A549 treated with RU486 at 1 μM for 4 hours (cell line): ENCODE measurements at places on chromosomes 11 and 22. TPM values are rescaled to one million over a fixed set of nuclear protein-coding genes. Genes with fewer than 3 reads are reported as not detected.

The OR52W1 gene
- total RNA-seq: not detected in 5 replicates

The MAFF gene
- 13.7 to 18.9 TPM (median 15.8 TPM) in 5 replicates for total RNA-seq

The ACTN3 gene
- 0.06 TPM in 1 of 5 replicates, not detected in the others for total RNA-seq

The IFITM10 gene
- 1.0 to 1.4 TPM (median 1.1 TPM) in 5 replicates for total RNA-seq

The ISX gene
- not detected in 5 replicates for total RNA-seq

The CD3D gene
- total RNA-seq: 0.64 TPM in 1 of 5 replicates, not detected in the others

The KRTAP5-7 gene
- total RNA-seq: not detected in 5 replicates

The MMP11 gene
- 0.17 to 0.42 TPM (median 0.33 TPM) in 4 of 5 replicates, not detected in the other for total RNA-seq

The GNG3 gene
- total RNA-seq: not detected in 5 replicates

The OR56A5 gene
- total RNA-seq: not detected in 5 replicates

The SLC1A2 gene
- 0.05 to 0.35 TPM (median 0.10 TPM) in 4 of 5 replicates, not detected in the other for total RNA-seq

The TP53I11 gene
- total RNA-seq: 31.9 to 50.5 TPM (median 41.7 TPM) in 5 replicates

The PHF21B gene
- 0.71 to 1.4 TPM (median 0.89 TPM) in 5 replicates for total RNA-seq

The ACR gene
- total RNA-seq: 0.25 TPM in 1 of 5 replicates, not detected in the others

The CNGA4 gene
- total RNA-seq: 0.07 to 0.19 TPM (median 0.09 TPM) in 3 of 5 replicates, not detected in the others

The TBC1D22A gene
- total RNA-seq: 9.3 to 10.3 TPM (median 9.9 TPM) in 5 replicates

The C11orf21 gene
- total RNA-seq: not detected in 5 replicates

The OR52I2 gene
- total RNA-seq: not detected in 5 replicates

The MYBPC3 gene
- total RNA-seq: 0.06 to 0.13 TPM (median 0.08 TPM) in 5 replicates

The RAPSN gene
- total RNA-seq: 0.07 TPM in 1 of 5 replicates, not detected in the others

The OR4S2 gene
- total RNA-seq: not detected in 5 replicates

The DERL3 gene
- total RNA-seq: 0.36 to 1.3 TPM (median 0.61 TPM) in 5 replicates

The TRPM5 gene
- total RNA-seq: not detected in 5 replicates

The MRGPRF gene
- 0.08 to 0.18 TPM (median 0.14 TPM) in 4 of 5 replicates, not detected in the other for total RNA-seq
